ENCODE measurements at places on chromosomes 16 and 17.

DNA sequence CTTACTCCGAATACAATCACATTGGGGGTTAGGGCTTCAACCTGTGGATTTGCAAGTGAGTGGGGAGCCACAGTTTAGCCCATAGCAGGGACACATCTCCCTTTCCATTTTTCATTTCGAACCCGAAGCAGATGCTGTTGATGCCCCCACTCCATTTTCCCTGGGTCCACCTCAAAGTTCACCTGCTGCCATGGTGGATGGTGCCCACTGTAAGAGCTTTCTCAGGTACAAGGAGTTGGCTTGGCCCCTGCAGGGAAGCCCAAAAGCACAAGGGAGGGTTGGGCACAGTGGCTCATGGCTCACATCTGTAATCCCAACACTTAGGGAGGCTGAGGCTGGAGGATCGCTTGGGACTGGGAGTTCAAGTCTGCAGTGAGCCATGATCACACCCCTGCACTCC lies 51.8 kb downstream of the SNX20 start:
- DNase-seq: no peak

DNA sequence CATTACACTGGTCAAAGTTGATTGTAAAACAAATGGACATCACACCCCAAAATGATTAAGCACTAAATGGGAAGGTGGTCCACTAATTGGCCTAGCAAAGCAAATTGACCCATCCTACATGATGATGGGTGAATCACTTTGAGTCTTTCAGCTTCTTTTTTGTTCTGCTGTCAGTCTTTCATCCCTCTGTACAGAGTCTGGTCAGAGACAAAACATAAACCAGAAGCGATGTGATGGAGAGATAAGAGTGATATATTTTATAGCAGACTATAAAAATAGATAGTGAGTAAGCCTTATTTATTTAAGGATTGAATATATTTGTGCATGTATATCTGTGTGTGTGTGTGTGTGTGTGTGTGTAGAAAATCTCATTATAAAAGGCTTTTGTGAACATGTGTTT lies 618.4 kb upstream of the SOX9 start:
- DNase-seq: peak; percentile 16

GRCh38 chr16:50234771-50235556 lies 31.4 kb upstream of the ADCY7 start:
- peak; percentile 24 for DNase-seq

GRCh38 chr17:4822835-4823234 lies 10.3 kb upstream of the MINK1 start:
- no peak for DNase-seq

- no peak for DNase-seq
Observed at GRCh38 chr16:65294165-65294564, 172.3 kb upstream of the CDH11 start.

GRCh38 chr16:3347586-3347985 lies 8.1 kb upstream of the OR2C1 start:
- no peak for DNase-seq

- no peak for DNase-seq
Observed at GRCh38 chr16:84864326-84864955, 44.7 kb downstream of the CRISPLD2 start.

DNA sequence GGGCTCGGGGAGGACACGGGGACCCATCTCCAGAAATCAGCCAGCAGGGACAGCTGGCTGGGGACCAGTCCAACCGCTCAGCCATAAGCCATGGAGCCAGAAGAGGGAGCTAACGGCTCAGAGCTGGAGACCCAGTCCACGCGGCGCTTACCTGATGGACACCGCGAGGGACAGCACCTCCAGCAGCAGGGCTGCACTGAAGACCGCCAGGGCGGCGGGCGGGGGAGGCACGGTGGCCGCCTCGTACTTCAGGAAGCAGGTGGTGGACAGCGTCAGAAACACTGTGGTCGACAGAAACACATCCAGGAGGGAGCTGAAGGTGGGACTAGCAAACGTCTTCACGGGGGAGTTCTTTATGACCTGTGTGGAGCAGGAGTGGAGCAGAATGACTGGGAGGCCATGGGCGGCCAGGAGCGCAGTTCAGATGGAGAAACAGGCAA lies 102.6 kb upstream of the CREBBP start:
- peak; percentile 67 for DNase-seq

- no peak for DNase-seq
Observed at GRCh38 chr17:46100590-46100989, 92.6 kb downstream of the KANSL1 start.

DNA sequence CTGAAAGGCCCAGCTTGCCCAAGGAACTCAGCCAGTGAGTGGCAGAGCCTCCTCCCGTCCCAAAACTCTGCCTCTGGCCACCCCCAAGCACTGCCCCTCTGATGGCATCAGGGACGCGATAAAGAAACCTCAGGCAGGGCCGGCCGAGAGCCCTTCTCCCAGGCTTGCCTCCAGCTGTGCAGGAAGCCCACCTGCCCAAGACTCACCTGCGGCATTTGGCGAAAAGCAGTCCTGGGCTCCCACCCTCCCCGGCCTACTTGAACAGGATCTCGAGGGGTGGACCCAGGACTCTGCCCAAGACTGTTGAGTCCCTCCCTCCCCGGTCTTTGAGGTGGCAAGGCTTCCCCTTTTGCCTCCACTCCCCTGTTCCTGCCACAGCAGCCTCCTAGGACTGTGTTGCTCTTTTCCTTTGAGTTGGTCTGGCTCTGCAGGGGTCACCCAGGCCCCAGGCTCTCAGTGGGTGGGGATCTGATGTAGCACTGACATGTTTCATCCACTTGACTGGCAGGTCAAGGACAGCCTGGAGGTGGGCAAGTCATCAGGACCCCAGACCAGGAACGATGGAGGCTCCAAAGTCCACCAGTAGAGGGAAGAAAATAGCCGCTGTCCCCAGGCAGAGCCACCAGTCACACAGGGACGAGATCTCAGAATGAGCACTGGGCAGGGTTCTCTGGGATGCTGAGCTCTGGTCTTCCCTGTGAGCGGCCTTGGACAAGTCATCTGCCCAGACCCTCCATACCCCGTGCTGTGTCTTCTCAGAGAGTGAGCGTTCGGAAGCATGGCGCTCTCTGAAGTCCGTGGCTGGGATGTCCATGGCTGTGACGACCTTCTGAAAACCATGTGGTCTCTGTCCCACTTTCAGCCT lies 111.0 kb upstream of the TNRC6C start:
- no peak for DNase-seq

DNA sequence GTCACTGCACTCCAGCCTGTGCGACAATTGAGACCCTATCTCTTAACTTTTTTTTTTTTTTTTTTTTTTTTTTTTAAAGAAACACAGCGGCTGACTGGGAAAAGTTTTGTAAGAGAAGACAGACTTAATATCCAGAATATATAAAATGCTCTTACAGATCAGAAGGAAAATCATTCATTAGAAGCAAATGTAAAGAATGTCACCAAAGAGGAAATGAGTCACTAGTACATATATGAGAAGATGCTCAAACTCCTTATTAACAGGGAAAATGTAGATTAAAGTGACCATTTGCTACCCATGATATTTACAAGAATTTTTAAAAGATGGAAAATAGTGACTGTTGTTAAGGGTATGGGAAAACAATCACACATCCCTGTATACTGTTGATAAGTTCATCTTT lies 48.9 kb downstream of the RABEP1 start:
- peak; percentile 54 for DNase-seq

GRCh38 chr16:73019457-73020362 lies 28.2 kb downstream of the ZFHX3 start:
- DNase-seq: peak; percentile 88

DNA sequence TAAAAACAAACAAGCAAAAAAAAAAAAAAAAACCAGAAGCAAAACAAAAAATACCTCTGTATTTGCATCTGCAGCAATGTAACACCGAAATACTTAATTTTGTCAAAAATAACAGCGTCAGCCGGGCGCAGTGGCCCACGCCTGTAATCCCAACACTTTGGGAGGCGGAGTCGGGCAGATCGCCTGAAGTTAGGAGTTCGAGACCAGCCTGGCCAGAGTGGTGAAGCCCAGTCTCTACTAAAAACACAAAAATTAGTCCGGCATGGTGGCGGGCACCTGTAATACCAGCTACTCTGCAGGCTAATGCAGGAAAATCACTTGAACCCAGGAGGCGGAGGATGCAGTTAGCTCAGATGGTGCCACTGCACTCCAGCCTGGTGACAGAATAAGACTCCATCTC lies 683.5 kb upstream of the CA10 start:
- no peak for DNase-seq

- no peak for DNase-seq
Observed at GRCh38 chr17:64390044-64390443, 616 bp downstream of the PECAM1 start.

GRCh38 chr16:73163238-73163815 lies 115.4 kb upstream of the ZFHX3 start:
- DNase-seq: no peak

DNA sequence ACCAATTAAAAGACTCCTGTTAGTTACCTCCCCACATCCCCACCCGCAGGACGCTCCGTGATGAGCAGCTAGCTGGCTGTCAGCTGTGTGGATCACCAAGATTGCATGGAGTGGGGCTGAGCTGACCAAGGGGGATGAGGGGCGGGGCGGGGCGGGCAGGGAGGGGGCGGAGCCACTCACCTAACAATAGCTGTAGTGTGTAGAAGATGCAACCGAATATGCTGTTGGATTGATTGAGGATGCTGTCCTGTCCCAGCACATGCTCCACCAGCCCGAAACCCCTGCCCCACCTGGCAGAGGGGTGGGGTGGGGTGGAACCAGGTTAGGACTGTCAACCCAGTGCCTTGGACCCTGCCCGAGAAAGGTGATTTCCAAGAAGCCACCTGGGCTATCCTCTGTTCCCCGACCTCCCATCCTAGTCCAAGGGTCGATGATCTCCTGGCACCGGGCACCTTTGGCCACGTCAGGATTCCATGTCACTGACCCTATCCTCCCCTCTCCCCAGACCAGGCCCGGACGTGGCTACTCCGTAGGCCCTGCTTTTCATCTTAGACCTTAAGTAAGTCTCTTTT lies 1.4 kb downstream of the VKORC1 start:
- peak; percentile 64 for DNase-seq

- DNase-seq: no peak
Observed at GRCh38 chr16:83623892-83624291, 183.9 kb upstream of the HSBP1 start.

- DNase-seq: peak; percentile 51
Observed at GRCh38 chr17:2034157-2034556, 4.2 kb downstream of the DPH1 start.

DNA sequence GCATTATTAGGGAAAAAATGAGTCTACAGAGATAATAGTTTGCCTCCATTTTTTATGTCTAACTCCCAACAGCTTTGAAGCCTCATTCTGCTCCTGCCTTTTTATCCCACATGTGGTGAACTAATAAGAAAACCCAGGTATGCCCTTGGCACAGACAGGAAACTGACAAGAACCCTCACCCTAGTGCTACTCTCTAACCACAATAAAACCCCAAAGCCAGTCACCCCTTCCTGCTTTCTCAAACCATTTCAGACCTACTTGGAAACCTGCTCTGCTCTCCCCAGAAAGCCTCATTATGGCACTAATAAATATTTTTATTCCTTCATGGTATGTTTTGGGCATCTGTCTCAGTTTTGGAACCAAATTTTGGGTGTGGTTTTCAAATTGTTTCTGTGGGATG lies 3.9 kb upstream of the MARVELD3 start:
- no peak for DNase-seq

GRCh38 chr17:16419929-16420271 lies 4.5 kb downstream of the TRPV2 start:
- DNase-seq: peak; percentile 96

- DNase-seq: no peak
Observed at GRCh38 chr16:7888411-7888810, 555.8 kb downstream of the RBFOX1 start.

GRCh38 chr16:49017501-49017900 lies 264.1 kb downstream of the CBLN1 start:
- DNase-seq: no peak

GRCh38 chr16:4240624-4241023 lies 1.3 kb downstream of the SRL start:
- no peak for DNase-seq

- DNase-seq: no peak
Observed at GRCh38 chr17:9258115-9259015, 237.1 kb downstream of the NTN1 start.

DNA sequence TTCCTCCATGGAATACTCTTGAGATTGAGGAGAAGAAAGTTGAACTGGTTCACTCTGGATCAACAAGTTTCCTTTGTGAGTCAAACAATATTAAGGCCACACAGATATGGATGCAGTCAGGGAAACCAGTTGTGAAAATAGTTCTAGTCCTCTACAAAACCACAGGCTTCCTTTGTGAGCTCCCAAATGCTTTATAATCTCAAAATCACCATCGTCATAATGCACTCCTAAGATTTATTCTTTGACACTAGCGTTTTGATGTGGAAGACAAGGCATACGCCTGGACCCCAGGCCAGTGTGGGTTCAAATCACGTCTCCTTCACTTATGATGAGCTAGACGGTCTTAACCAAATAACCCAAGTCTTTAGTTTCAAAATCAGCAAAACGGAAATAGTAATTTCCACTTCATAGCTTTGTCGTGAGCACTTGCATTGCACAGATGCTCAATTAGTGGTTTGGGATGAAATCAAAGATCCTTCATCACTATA lies 142.6 kb downstream of the STX8 start:
- DNase-seq: no peak

DNA sequence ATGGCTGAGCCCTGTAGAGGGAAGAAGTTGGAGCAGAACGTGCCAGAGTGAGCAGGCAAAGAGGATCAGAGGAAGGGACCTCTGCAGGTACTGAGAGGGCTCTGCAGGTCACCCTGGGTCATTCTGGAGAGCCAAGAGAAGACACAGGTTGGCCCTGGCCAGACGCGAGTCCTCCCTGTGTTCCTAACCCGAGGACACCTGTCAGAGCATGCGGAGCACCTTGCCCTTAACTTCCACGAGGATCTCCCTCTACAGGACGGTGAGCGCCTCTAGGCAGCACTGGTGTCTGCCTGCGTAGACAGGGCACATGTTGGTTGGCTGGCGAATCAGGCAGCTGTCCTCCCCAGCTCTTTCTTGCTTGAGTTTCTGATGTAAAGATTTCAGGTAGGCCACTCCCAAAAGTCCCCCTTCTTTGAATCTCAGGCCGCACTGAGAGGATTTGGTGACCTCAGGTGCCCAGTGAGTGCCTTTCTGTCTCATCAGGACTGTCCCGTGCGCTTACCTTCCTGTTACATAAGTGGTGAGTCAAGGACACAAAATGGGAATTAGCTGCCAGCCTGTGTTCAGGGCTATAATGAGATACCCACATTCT lies 45.3 kb downstream of the MPRIP start:
- no peak for DNase-seq

DNA sequence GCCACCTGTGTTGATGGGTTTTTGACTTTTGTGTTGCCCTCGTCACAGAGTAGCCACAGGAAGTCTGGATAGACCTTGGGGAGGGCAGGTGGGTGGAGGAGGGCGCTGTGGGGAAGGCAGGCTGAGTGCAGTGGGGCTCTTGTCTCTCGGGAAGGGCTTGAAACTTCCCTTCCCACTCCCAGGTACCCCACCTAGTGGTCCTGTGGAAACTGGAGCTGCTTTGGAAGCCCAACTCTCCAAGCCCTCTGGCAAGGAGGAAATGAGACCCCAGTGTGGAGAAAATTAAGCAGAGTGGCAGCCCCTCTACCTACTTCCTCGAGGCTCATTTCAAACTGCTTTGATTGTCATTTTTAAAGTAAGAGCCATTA lies 9.2 kb downstream of the CA5A start:
- DNase-seq: no peak

GRCh38 chr17:21296097-21297025 lies 11.8 kb downstream of the MAP2K3 start:
- DNase-seq: no peak

GRCh38 chr17:8332128-8332527 lies 7.5 kb upstream of the ODF4 start:
- DNase-seq: no peak
